ENCODE measurements at places on chromosomes 5 and 9.

DNA sequence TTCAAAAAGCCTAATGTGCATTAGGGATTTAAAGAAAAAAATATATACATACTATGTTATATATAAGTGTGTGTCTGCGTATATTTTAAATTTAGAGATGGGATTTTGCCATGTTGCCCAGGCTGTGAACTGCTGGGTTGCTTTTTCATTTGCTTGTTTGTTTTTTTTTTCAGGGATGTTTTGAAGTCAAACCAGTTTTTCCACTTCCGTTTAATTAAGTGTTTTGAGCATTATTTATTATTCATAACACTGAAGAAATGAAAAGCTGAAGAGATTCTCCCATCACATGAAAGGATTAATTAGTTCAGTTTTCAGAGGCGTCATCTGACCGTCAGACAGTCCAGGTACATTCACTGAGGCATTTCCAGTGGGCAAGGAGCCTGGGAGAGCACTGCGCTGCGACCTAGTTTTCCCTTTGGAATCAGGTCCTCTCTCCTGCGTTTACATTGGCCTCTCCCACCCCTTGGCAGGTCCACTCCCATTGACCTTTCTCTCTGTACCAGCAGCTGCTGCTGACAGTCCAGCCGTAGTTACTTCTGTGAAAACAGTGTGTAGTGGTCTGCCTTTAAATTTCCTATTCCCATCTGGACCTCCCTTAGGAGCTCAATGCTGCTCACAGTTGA, 26.0 kb downstream of the ARRDC3 start:
- DNase-seq = no peak

DNA sequence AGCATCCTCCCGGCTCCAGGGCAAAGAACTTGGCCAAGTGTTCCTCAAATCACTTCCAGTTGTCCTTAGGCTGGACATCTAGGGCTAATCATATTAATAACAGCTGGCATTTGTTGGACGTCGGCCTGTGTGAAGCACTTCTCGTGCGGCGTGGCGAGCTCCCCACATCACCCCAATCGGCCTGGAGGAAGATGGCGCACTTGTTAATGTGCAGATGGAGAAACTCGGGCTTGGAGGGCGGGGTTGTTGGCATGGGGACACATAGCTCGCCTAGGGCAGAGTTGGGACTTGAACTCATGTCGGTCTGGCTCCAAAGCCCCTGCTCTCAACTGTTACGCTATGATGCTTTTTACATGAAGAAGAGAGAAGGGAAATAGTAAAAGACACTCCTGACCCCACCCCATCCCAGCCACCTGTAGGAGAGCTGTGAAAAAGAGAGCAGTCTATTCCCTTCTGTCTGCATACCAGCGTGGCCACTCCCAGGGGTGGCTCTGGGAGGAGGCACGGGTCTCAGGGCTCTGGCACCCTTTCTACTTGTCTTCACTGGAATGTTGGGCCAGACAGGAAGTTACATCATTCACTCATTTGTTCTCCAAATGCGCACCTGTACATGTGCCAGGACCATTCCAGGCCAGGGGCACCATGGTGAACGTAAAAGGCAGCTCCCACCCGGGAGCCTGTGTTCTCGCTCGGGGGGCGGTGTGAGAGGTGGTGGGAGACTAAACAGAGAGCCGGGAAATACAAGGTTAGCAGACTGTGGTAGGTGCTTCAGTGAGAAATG, 12.8 kb upstream of the NUP214 start:
- no peak for DNase-seq

DNA sequence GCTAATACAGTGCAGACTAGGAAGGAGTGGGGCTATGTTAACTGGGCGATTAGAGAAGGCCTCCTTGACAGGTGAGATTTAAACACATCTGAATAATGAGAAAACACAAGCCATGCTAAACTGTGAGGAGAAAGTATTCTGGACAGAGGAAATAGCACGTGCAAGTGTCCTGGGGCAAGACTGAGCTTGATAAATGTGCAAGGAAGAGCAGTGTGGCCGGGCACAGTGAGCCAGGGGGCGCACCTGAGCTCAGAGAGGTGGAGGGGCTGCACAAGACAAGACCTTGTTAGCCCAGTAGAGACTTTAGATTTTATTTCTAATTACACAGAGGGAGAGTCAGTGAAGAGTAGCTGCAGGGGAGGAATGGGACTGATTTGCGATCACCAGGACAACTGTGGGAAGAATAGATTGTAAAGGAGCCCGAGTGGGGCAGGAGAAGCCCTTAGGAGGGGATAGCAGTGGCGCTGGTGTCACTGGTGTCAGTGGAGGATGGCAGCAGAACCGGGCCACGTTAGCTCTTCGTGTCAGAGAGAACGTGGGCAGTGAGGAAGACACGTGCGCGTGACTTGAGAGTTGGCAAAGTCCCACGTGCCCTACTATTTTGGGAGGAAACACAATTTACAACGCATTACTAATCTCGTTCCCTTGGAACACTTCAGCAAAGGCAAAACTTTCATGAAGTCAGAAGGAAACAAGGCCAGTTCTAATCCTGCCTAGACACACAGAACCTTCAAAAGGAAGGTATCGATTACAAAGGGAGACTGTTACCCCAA, 17.9 kb upstream of the C5orf47 start:
- DNase-seq = no peak

DNA sequence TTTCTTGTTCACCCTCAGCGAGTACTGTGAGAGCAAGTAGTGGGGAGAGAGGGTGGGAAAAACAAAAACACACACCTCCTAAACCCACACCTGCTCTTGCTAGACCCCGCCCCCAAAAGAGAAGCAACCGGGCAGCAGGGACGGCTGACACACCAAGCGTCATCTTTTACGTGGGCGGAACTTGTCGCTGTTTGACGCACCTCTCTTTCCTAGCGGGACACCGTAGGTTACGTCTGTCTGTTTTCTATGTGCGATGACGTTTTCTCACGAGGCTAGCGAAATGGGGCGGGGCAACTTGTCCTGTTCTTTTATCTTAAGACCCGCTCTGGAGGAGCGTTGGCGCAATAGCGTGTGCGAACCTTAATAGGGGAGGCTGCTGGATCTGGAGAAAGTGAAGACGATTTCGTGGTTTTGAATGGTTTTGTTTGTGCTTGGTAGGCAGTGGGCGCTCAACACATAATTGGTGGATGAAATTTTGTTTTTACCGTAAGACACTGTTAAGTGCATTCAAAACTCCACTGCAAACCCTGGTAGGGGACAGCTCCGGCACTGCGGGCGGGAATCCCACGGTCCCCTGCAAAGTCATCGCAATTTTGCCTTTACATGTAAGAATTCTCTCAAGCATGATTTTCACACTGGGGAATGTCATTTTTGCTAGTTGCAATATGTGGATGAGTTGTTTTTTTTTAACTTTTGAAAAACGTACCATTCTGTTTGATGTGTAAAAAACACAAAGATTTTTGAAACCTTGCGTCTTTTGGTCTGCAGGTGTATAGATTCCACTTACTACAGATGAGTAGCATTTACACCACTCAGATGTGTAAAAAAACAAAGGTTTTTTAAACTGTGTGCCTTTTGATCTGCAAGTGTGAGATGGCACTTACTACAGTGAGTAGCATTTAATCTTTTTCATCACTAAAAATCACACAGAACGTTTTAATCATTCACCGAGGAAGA, 631 bp upstream of the C9orf72 start:
- peak; percentile 99 for DNase-seq

DNA sequence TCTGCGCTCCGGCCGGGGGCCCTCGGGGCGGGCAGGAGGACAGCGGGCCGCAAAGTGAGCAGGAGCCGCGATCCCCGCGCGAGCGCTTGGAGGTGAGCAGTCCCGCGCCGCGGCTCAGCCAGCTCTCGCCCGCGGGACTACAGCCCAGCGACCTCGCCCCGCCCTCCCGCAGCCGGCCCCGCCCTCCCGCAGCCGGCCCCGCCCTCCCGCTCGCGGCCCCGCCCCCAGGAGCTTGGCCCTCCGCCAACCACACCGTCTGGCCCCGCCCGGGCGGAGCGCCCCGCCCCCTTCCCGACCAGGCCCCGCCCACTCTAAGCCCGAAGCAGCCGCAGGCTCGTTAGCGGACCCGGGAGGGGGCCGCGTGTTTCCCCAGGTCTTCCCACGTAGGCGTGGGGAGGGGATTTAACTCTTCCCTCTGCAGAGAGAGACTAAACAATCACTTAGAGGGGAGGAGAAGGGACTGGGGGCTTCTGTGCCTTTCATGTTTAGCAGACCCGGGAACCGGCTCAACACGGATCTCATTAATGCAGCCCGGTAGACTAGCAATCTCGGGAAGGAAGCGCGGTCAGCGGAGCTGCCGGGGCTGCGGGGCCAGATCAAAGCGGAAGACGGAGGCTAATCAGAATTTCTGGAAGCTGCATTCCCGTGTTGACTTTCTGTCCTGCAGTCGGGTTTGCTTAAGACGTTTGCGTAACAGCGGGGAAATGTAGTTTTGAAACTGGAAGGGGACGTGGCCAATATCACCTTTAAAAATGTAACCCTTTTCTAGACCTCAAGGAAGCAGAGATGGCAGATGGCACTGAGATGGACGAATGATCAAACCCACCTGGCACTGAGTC, at the start of gene MYO10:
Gene MYO10, minus strand, starts transcription at position 139 of the 839 bp plus-strand sequence. CDS start 480 bp downstream, outside the sequence.
- peak; percentile 80 for DNase-seq

DNA sequence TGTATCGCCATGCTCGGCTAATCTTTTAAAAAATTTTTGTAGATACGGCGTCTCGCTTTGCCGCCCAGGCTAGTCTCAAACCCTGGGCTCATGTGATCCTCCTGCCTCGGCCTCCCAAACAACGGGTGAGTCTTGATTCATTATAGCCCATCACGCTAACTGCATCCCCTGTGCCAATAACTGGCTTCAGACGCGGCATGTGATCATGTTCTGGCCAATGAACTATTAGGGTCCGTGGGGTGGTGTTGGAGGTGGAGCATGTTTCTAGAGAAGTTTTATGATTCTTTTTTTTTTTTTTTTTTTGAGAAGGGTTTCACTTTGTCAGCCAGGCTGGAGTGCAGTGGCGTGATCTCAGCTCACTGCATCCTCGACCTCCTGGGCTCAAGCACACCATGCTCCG, 51.0 kb downstream of the FGF18 start:
- DNase-seq = no peak

GRCh38 chr9:23258569-23258968, 567.5 kb downstream of the ELAVL2 start:
- DNase-seq = no peak

DNA sequence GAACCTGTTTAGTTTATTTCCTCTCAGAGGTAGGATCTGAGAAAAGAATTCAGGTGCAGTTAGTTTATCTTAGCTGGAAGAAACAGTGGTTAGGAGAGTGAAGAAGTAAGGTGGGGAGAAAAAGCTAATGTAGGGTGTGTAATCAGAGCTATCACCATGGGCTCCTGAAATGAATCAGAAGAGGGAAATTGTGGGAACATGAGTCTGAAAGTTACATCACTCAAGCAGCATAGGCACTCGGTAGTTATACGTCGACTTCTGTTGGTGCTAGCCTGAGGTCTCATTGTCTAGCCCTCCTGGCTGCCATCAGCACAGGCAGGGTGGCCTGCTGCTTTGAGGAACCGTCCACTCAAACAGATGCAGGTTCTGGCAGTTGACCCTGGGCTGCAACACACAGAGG, 56.7 kb upstream of the NPR3 start:
- DNase-seq = no peak

DNA sequence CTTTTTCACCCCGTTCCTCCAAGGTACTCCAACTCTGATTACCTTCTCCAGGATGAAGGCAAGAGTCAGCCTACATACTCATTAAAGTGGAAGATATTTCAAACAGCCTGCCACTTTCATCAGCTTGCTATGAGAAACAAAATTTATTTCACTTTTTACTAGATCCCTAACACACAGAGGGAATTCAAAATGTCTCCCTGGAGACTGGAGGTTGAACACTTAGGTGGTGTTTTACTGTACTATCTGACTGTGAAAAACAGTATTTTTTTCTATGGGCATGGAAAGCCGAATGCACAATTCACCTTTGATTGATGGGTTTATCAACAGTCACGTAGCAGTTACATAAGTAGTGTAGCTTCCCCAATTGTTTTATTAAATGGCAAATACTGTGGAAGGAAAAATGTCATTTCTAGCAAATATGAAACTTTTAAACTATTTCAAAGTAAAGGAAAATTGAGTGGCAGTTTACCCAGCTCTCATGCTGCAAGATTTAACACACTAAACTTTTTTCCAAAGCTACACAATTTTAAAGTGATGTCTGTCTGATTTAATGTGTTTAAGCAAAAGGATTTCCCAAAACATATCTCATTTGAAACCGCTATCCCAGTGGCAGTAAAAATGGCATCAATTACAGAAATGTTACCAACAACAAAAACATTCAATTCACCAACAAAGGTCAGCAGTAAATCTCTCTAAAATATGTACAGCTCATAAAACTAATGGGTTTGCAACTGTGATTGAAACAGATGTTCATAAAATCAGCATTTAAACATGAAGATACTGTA, 125.0 kb upstream of the TLE4 start:
- DNase-seq = no peak

DNA sequence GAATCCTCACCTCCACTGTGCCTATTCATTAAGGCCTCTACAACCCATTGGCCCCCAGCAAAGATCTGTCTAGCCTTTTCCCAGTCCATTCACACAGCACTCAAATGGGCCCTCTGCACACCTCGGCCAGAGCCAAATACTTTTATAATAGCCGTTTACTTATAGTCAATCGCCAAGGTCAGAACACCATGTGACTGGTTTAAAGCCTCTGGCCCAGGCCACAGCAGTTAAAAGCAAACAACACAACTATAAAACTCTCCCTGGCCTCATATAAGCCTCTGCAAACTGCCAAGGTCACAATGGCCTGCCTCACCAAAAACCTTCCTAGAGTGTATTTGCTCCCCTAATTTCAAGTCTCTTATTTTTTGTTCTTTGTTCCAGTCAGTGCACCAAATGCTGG, 562.6 kb downstream of the CAAP1 start:
- DNase-seq = no peak

GRCh38 chr5:41410307-41410706, 100.1 kb downstream of the PLCXD3 start:
- no peak for DNase-seq
